ENCODE measurements at places on chromosomes 7 and 10.

- no peak for DNase-seq
These were observed 114.0 kb downstream of the GRID1 start for GRCh38 chr10:86252556-86252955.

- DNase-seq: no peak
These were observed 19.4 kb downstream of the INSIG1 start for GRCh38 chr7:155317114-155317434.

GRCh38 chr10:52213321-52213752, 100.7 kb upstream of the DKK1 start:
- no peak for DNase-seq

GRCh38 chr10:43170491-43170890, 32.2 kb downstream of the CSGALNACT2 start:
- no peak for DNase-seq

DNA sequence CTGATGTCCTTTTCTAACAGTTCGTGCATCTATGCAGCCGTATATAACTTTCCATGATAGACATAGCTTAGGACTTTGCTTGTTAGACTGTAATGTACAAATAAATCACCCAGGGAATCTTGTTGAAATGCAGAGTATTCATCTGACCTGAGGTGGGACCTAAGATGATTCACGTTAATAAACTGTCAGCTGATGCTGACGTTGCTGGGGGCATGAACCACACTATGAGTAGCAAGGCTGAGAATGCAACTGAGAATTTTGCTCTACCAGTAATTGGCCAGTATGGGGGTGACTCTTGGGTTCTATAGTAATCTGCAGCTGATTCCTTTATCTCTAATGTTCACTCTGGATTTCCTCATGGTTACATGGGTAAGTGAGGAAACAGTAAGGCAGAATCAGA, 130.1 kb upstream of the MALRD1 start:
- DNase-seq: no peak

DNA sequence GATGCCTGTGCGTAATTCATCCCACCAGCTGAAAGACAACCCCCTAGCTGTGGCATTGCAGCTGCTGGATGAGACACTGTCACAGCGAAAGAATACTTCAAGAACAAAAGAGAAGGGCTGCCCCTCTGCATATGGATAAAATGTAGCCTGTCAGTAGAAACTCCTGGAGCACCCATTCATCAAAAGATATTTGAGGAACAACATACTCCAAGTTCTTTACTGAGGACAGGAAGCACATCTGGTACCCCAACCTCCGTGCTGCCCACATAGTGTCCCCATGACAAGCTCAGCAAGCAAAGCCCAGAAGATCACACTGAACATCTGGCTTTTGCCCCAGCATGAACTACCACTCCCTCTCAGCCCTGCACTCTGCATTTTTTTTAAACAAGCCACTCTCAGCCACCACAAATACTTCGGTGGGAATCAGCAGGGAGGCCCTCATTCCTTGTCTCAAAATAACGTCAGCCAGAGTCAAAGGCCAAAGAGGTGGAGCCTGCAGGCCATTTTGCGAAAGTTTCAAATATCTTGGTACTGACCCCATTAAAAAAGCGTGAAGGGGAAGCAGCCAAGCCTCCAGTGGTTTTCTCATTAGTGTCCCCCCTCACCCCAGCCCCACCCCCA, 1.7 kb downstream of the CREB3L2 start:
- DNase-seq: no peak

DNA sequence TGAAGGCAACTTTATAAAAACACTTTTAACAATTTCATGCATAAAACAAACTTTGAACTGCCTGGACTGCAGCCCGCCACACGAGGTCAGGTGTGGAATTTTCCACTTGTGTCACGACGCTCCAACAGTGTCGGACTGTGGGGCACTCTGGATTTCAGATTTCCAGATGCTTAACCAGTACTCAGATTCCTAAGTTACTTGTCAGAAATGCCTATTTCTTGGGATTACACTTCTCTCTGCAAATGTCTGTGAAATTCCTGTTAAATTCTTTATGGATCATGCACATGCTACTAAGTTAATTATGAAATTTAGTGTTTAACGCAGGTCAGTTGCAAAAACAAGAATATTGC, 473 bp upstream of the GPER1 start:
- DNase-seq: no peak

GRCh38 chr7:87850836-87851593, 25.1 kb downstream of the SLC25A40 start:
- no peak for DNase-seq

DNA sequence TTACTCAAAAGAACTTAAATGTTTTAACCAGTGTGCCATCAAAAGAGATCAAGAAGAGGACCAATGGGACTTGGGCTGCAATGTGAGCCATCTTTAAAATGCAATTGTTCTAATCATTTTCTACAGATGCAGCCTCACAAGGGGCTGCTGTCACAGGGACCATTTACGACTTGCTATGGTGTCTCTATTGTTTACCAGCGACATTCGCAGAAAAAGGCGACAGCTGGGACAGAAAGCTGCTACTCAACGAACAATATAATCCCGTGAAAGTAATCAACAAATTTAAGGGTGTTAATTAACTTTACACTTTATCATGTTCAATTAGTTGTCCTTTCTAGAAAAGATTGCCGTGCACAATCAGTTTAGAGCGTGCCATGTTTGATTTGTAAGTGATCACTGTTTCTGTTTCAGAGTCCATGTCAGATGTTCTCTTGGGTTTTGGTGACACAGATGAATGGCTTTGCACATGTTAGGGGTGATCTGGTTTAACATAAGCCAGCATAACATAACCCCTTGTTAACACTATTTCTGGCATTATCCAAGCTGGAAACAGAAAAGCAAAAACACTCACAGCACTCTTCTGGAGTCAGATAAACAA, 110.8 kb downstream of the HIBADH start:
- no peak for DNase-seq

- DNase-seq: no peak
These were observed 357.8 kb upstream of the MKI67 start for GRCh38 chr10:128484041-128484440.

DNA sequence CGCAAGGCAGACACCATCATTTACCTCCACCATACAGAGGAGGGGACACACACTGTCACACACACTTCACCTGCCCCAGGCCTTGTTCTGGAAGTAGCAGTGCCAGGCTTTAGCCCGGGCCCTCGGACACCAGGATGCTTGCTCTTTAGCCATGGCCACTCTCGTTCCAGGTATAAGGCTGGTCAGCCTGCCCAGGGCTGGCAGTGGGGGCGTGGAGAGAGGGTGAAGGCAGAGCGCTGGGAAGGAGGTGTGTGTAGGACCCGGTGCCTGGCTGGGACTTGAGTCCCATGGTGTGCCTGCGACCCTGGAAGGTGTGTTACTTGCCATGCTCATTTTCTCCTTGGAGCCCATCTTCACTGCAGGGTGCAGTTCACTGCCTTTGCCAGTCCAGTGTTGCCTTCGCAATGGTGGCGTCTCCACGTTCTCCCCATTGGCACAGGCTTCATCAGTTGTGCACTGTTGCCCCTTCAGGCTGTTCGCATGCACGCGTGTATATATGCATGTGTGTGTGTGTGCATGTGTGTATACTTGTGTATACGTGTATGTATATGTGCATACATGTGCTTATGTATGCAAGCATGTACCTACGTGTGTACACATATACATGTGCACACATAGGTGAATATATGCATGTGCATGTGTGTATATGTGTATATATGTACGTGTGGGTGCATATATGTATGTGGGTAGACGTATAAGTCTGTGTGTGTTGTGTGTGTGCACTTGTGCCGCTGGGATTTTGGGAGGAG, 153.4 kb downstream of the CAMK1D start:
- DNase-seq: no peak

DNA sequence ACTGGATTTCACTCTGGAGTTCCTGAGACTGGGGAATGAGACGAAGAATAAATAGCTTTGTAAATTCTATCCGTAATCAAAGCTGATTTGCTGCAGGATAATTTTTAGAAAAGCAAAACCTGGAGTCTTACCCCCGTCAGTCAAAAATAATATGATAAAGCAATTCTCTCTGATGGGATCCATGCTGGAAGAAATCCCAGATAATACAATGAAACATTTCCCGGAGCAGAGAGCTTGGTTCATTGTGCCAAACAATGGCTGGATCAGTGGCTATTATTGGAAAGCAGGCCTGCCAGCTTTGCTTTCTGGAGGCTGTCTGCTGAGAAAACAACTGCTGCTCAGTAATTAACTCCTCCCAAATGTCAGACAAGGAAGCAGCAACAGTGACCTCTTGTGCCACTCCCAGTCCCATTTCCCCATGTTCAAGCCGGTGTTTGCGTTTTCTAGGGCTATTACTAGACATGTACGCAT, 609.4 kb upstream of the PCDH15 start:
- no peak for DNase-seq

GRCh38 chr7:89908736-89909135, 245.5 kb upstream of the STEAP1 start:
- DNase-seq: no peak

GRCh38 chr10:32149252-32149955, 93.2 kb upstream of the KIF5B start:
- DNase-seq: no peak

GRCh38 chr10:128466831-128467371, 340.7 kb upstream of the MKI67 start:
- DNase-seq: no peak

DNA sequence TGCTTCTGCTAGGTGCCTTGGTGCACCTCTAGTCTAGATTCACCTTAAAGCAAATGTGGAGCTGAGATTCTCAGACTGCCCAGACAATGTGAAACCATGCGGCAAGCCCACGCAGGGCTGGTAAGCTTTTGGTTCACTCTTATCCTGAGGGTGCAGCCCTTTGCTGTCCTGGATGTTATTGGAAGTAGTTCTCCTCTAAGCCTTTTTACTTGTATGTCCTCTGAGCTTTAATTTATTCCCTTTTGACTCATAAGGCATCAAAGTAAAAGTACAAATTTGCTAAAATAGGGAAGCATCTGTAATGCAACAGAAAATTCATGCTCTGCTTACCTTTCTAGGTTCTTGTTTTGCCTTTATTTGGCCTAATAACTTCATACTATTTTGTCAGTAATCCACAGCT, 186.8 kb downstream of the MACC1 start:
- DNase-seq: no peak

DNA sequence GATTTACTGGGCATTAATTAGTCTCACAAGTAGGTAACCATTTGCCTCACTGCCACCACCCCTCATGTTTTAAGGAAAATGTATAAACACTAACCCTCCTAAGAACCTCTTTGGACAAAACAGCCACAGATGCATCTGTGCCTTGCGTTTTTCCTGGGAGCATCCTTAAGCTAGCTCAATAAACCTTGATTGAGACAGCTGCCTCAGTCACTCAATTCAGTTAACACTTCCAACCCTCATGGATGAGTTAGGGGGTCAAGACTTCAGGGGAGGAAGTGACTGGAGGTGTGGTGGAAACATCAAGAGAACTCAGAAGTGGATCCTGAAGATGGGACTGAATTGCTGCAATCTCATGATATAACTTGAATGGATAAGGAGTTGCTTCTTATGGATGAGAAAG, 31.5 kb downstream of the CUL2 start:
- no peak for DNase-seq

DNA sequence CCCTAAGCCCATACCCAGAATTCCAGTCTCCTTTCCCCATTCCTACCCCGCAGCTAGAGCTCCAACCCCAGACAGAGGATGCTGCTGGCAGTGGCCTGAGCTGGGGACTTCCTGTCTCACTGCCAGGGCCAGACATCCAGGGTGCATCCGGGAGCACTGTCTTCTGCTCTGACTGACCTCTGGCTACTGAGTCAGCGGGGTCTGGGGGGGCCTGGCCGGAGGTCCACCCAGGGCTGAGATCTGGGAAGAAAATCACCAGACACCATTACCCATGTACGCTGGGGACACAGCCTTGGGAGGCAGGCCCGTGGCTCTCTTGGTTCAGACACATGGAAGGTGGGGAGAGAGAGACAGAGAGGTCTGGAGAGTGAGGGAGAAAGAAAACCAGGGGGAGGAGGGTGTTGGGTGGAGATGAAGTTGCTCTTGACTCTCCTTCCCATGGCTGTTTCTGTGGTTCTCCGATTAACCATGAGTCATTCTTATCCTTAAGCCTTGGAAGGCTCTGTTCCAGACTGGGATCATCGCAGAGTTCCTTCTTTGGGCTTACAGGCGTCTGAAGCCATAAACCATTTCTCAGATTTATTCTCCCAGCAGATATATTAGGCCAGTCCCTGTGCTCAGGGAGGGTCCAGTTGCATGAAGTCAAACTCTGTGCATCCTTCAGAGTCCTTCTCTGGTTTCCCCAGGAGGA, 23.6 kb downstream of the TSPAN15 start:
- no peak for DNase-seq

DNA sequence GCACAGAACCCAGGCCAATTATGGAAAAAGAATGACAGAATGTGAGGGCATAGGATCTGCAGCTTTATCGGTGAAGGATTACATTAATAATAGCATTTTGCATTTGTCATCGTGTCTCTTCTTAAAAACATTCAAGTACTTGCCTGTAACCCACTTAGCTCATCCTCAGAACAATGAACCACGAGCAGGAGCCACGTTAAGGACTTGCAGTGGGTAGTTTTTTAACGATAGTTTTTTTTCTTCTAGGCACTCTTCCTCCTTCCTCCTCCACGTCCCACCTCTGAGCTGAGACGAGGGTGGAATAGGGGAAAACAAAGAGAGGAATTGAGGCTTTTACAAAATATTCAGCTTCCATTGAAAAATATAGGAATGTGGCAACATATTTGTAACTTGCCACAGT, 27.1 kb downstream of the CDHR3 start:
- no peak for DNase-seq

DNA sequence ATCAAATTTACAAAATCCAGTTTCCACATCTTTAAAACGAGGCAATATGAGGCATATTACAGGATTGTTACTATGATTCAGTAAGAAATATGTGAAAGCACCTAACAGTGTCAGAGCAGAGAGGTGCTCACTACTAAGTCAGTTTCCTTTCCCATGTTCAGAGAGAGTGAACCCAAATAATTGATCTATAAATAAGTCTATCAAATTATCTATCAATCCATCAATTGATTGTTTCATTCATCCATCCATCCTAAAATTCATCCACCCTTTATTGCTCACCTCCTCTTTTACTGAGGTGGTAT, 340.8 kb downstream of the SUGCT start:
- DNase-seq: no peak

DNA sequence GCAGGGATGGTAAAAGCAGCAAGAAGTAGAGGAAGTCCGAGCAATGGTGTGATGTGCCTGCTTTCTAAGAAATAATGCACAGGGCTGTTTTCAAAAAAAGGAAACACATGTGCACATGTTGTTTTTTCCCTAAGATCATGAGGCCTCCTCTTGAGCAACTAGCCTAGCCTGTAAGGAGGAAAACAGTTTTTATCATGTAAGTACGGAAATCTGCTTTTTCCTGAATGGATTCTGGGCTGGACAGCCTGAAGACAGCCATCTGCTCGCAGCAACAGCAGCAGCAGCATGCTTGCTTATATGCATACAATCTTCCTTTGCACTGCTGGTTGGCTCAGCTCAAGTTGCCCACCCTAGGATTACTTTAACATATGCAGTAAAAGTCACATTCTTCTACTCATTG, 87.1 kb downstream of the HIBADH start:
- no peak for DNase-seq

GRCh38 chr10:13593535-13593934, 6.8 kb downstream of the PRPF18 start:
- DNase-seq: no peak

Measured in activated effector memory CD4-positive, alpha-beta T cell treated with Interleukin-2 at 50 U/mL for 16 hours (primary cell).